ENCODE measurements at places on chromosomes 5 and 9. TPM values are rescaled to one million over a fixed set of nuclear protein-coding genes. Genes with fewer than 3 reads are reported as not detected.

- no peak overlapping the region for H3K27ac ChIP-seq
- H3K4me1 ChIP-seq = peaks cover 3% of the 10 kb centered on the region
Observed at GRCh38 chr5:6728011-6728794, 15.0 kb downstream of the TENT4A start.

DNA sequence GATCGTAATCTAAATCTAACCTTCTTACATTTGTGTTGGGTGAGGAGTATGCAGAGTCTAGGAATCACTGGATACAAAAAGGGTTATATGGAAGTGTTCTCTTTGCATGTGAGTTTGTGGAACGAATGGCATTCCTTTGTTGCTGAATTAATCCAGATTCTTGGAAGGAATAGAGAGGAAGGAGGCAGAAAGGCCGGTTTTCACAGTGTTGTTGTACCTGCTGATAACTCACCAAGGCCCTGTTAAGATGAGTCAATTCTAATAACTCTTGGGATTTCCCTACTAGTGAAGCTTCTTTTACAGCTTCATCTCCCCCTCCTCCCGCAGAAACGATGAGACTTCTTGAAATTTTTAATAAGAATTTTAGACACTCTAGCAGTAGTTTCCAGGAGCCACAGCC is 84.0 kb downstream of the ZSWIM6 start:
- no peaks in the 10 kb centered on the region for H3K27me3 ChIP-seq
- no peaks in the 10 kb centered on the region for H3K36me3 ChIP-seq
- DNase-seq = no peak

DNA sequence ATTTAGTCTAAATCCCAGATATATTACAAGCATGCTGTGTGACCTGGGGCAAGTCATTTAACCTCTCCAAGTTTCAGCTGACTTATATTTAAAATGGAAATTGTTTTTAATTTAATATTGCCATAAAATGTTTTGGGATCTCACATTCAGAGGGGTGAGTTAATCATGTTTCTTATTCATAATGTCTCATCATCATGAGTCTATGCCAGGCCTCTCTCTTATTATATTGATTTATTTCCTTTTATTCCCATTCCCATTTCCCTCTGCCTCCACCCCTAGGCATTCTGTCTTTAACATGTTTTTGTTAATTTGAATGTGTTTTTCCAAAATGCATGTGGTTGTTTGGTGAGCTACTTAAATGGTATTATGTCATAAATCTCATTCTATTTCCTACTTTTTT is 39.0 kb upstream of the TTC1 start:
- H3K4me1 ChIP-seq = peaks cover 4% of the 10 kb centered on the region
- H3K4me3 ChIP-seq = no peak overlapping the region
- H3K27ac ChIP-seq = no peak overlapping the region
- H3K36me3 ChIP-seq = no peaks in the 10 kb centered on the region

DNA sequence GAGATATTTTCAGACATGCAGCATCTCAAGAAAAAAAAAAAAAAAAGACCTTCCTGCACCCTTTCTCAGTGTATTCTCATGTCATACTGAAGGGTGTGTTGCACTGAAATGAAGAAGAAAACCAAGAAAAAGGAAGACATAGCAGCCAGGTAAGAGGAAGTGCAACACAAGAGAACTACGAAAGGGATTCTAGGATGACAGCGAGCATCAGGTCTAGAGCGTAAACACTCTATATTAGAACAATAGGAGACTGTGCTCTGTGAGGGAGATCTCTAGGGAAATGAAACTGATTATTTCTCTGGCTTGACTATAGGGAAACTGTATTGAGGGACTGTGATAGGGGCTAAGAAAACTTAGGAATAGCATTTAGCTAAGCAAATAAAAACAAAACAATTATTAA is 30.0 kb downstream of the BTF3 start:
- no peak overlapping the region for H3K4me3 ChIP-seq
- no peak overlapping the region for H3K27ac ChIP-seq
- H3K4me1 ChIP-seq = no peaks in the 10 kb centered on the region
- DNase-seq = no peak
- H3K27me3 ChIP-seq = no peaks in the 10 kb centered on the region

GRCh38 chr9:87725900-87726709 is at the start of gene CTSL:
Gene CTSL, plus strand, starts transcription at chr9:87726119. Its CDS starts 1,485 bp downstream, at chr9:87727604.
- peak within 1 kb of the TSS; percentile 72 for H3K27ac ChIP-seq
- no peaks in the 10 kb centered on the region for H3K4me1 ChIP-seq
- H3K36me3 ChIP-seq = peaks cover 6% of the 10 kb centered on the region
- H3K4me3 ChIP-seq = peak within 1 kb of the TSS; percentile 63
- no peaks in the 10 kb centered on the region for H3K27me3 ChIP-seq

Gene SPINK7
- total RNA-seq = not detected

DNA sequence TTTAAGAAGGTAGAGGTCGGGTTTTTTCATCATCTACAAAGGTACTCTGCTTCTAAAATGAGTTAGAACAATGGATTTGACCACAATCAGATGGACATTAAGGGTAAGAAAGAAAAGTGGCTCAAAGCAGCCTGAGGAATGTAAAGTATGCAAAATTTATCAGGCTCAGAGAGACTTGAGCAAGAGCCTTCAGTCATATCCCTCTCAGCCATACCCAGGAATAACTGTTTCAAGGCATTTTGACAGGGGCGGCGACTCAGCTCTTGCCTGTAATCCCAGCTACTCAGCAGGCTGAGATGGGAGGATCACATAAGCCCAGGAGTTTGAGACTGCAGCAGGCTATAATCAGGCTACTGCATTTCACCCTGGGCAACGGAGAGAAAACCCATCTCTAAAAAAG is 38.8 kb upstream of the ANXA2R start:
- no peak overlapping the region for H3K4me3 ChIP-seq
- H3K36me3 ChIP-seq = no peaks in the 10 kb centered on the region
- no peaks in the 10 kb centered on the region for H3K4me1 ChIP-seq
- DNase-seq = no peak
- no peak overlapping the region for H3K27ac ChIP-seq
- H3K27me3 ChIP-seq = no peaks in the 10 kb centered on the region

- no peak overlapping the region for H3K4me3 ChIP-seq
- no peaks in the 10 kb centered on the region for H3K27me3 ChIP-seq
Observed at GRCh38 chr9:12195456-12195855, 497.7 kb upstream of the TYRP1 start.

GRCh38 chr9:38432922-38433510 is 8.8 kb upstream of the IGFBPL1 start:
- H3K4me1 ChIP-seq = no peaks in the 10 kb centered on the region
- H3K36me3 ChIP-seq = no peaks in the 10 kb centered on the region
- no peak for DNase-seq

- H3K4me3 ChIP-seq = no peak overlapping the region
- no peak for DNase-seq
Observed at GRCh38 chr5:59616413-59616812, 277.1 kb downstream of the PDE4D start.

DNA sequence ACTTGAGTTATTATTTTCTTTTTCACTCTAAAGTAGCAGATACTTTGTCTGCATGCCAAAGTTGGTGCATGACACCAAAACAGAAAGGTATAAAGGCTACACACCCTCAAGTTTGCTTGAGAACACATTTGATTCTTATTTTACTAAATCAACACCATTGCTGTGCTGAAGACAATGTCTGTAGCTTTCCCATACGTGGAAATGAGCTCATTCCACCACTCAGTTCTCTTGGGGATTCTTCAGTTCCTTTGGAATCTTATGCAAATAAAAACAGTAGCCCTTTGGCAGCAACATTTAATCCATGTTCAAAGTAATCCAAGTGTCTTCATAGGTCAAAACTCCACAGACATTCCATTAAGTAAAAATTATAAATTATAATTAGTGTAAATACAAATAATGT is 264.9 kb downstream of the TLE1 start:
- H3K4me3 ChIP-seq = no peak overlapping the region
- H3K4me1 ChIP-seq = no peaks in the 10 kb centered on the region
- H3K27me3 ChIP-seq = no peaks in the 10 kb centered on the region

DNA sequence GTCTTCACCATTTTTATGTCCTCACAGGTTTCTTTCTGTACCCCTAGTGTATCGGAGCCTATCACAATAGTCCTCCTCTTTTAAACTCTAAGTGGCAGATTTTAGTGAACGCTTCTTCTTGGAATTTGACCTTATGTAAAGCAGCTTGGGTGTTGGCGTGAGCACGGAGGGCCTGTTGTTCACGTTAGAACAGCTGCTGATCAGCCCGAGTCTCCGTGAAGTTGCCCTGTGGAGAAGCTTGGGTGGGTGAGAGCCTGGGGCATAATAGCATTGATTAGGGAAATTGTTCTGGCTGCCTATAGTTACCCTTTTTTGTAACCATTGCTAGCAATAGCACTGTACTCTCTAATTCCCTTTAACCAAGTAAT is 167.0 kb upstream of the OTULINL start:
- no peak for DNase-seq
- H3K36me3 ChIP-seq = peaks cover 11% of the 10 kb centered on the region
- H3K27me3 ChIP-seq = no peaks in the 10 kb centered on the region
- no peak overlapping the region for H3K27ac ChIP-seq
- no peak overlapping the region for H3K4me3 ChIP-seq

- H3K27ac ChIP-seq = no peak overlapping the region
- H3K4me3 ChIP-seq = peak overlapping the region; percentile 76
- no peaks in the 10 kb centered on the region for H3K36me3 ChIP-seq
- peaks cover 10% of the 10 kb centered on the region for H3K4me1 ChIP-seq
Observed at GRCh38 chr5:31855134-31856040, 216.5 kb downstream of the PDZD2 start.

GRCh38 chr5:10591966-10592365 is 28.1 kb downstream of the ANKRD33B start:
- no peak for DNase-seq
- H3K4me3 ChIP-seq = no peak overlapping the region
- peaks cover 5% of the 10 kb centered on the region for H3K4me1 ChIP-seq
- H3K36me3 ChIP-seq = no peaks in the 10 kb centered on the region
- no peak overlapping the region for H3K27ac ChIP-seq
- H3K27me3 ChIP-seq = no peaks in the 10 kb centered on the region

Gene OLFML2A
- 11.4 TPM for total RNA-seq

GRCh38 chr9:21336457-21336856 is 1.3 kb upstream of the KLHL9 start:
- H3K27ac ChIP-seq = no peak overlapping the region
- no peak for DNase-seq
- H3K27me3 ChIP-seq = no peaks in the 10 kb centered on the region

GRCh38 chr9:23821375-23822181 is 4.5 kb downstream of the ELAVL2 start:
- peaks cover 28% of the 10 kb centered on the region for H3K27me3 ChIP-seq
- no peak overlapping the region for H3K27ac ChIP-seq
- H3K4me3 ChIP-seq = peak overlapping the region; percentile 79

GRCh38 chr5:147432323-147432722 is 77.5 kb downstream of the DPYSL3 start:
- peaks cover 1% of the 10 kb centered on the region for H3K27me3 ChIP-seq
- H3K4me3 ChIP-seq = no peak overlapping the region
- H3K4me1 ChIP-seq = peaks cover 22% of the 10 kb centered on the region
- DNase-seq = no peak
- 0 out of 2 replicates have a peak, but pooled peaks cover 8% of the 10 kb centered on the region for H3K36me3 ChIP-seq

- no peak overlapping the region for H3K27ac ChIP-seq
- no peaks in the 10 kb centered on the region for H3K4me1 ChIP-seq
- H3K4me3 ChIP-seq = no peak overlapping the region
- H3K27me3 ChIP-seq = no peaks in the 10 kb centered on the region
Observed at GRCh38 chr5:756171-756570, 28.4 kb downstream of the ZDHHC11B start.

DNA sequence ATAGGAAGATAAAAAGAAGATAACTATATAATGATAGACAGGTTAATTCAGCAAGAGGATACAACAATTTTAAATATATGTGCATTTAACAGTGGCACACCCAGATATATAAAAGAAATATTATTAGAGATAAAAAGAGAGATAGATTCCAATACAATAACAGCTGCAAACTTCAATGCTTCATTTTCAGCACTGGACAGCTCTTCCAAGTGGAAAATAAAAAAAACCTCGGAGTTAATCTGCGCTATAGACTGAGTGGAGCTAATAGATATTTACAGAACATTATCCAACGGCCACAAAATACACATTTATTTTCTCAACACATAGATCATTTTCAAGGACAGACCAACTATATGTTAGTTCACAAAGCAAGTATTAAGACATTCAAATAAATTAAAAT is 1229.5 kb upstream of the CDH6 start:
- no peak for DNase-seq
- H3K27me3 ChIP-seq = no peaks in the 10 kb centered on the region
- H3K4me1 ChIP-seq = no peaks in the 10 kb centered on the region
- H3K4me3 ChIP-seq = no peak overlapping the region
- H3K36me3 ChIP-seq = no peaks in the 10 kb centered on the region
- H3K27ac ChIP-seq = no peak overlapping the region

Gene IGIP
- total RNA-seq = 0.33 TPM

DNA sequence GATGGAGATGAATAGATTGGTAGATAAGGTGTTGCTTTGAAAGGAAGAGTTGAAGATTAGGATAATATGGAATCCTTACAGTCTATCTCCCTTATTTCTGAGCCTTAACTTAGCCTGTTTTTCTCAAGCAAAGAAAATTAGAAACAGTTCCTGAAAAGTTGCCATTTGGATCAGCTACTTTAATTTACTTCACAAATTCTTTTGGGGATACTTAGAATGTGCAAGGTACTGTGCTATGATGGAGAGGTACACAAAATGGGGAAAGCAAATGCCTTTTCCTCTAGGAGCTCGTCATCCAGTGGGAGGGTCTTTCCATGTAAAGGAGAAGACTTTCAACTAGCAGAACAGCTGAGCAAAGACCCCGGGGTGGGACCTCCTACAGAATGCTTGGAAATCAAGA is 51.1 kb upstream of the SMARCA2 start:
- no peaks in the 10 kb centered on the region for H3K27me3 ChIP-seq
- H3K27ac ChIP-seq = no peak overlapping the region
- H3K4me1 ChIP-seq = no peaks in the 10 kb centered on the region
- no peak for DNase-seq

Gene STK10
- 21.4 TPM for total RNA-seq

GRCh38 chr5:37071901-37072581 is 177.1 kb downstream of the CPLANE1 start:
- H3K4me3 ChIP-seq = no peak overlapping the region
- no peaks in the 10 kb centered on the region for H3K27me3 ChIP-seq
- H3K4me1 ChIP-seq = no peaks in the 10 kb centered on the region
- H3K36me3 ChIP-seq = no peaks in the 10 kb centered on the region
- no peak overlapping the region for H3K27ac ChIP-seq

DNA sequence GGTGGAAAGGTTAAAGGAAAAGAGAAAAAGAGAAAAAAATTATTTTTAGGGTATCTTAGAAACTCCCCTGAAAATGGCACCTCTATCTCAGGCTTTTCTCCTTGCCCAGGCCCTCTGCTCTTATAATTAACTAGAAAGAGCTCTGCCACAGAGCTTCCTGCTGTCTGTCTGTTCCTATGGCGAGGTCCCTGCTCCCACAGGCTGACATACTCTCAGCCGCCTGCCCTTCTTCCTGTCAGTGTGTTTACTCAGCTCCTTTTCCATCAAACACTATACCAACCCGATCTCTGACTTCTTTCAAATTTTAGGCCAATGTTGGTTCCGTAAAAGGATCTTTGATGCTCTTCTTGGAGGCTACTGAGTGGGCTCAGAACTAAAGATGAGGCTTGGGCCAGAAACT is 482.6 kb downstream of the DMAC1 start:
- DNase-seq = no peak
- no peaks in the 10 kb centered on the region for H3K36me3 ChIP-seq
- H3K27ac ChIP-seq = no peak overlapping the region
- H3K27me3 ChIP-seq = no peaks in the 10 kb centered on the region

- no peak overlapping the region for H3K27ac ChIP-seq
- peak; percentile 74 for DNase-seq
- H3K4me3 ChIP-seq = no peak overlapping the region
- H3K36me3 ChIP-seq = no peaks in the 10 kb centered on the region
- no peaks in the 10 kb centered on the region for H3K4me1 ChIP-seq
Observed at GRCh38 chr9:134419684-134420076, 93.4 kb downstream of the RXRA start.

Gene GARIN3
- total RNA-seq = not detected
